ENCODE measurements at places on chromosomes 7 and 10.

DNA sequence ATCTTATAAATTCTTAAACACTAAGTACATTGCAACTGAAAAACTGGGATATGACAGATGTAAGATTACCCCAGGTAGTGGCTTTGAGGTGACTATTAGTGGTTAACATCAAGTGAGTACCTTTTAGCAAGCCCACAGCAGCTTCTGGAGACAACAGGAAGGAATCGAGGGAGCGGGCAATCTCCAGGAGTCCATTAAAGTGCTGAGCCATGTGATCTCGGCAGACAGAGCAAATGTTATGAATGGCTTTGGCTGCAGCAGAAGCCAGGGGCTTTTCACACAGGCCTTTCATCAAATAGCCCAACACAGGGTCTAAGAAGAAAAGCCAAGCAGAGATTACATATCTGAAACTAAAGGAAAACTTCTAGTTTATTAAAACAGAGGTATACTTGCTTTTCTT, 48.9 kb downstream of the IRF5 start:
- no peak for DNase-seq

- DNase-seq = no peak
These were observed 14.3 kb downstream of the MUC12 start for GRCh38 chr7:100983451-100984187.

DNA sequence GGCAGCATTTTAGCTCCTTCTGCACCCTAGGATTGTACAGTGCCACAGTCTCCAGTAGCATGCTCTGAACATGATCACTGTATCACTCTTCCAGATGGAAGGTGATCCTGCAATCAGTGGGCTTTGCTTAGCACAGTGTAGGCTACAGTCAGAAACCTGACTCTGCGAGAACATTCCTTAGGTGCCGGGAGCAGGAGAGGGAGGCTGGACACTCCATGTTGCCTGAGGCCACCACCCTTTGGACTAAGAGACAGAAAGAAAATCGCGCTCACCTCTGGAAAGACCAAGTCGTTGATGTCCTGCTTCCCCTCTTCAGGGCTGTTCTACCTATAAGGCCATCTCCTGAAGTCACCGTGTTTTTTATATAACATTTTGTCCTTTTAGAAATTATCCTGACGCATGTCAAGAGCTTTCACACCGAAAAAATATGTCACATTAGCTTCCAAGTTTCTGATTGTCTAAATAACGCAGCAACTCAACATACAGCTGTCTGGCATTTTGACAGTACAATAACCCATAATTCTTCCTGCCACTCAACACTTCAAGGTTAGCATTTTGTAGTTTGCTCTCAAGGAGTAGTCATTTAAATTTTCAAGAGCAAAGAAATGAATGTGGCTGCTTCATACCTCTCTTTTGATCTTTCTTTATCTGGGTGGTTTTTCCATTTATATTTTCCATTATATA, 563.1 kb downstream of the LRMDA start:
- DNase-seq = no peak

- DNase-seq = no peak
These were observed 240.2 kb downstream of the BUB3 start for GRCh38 chr10:123394382-123394781.

DNA sequence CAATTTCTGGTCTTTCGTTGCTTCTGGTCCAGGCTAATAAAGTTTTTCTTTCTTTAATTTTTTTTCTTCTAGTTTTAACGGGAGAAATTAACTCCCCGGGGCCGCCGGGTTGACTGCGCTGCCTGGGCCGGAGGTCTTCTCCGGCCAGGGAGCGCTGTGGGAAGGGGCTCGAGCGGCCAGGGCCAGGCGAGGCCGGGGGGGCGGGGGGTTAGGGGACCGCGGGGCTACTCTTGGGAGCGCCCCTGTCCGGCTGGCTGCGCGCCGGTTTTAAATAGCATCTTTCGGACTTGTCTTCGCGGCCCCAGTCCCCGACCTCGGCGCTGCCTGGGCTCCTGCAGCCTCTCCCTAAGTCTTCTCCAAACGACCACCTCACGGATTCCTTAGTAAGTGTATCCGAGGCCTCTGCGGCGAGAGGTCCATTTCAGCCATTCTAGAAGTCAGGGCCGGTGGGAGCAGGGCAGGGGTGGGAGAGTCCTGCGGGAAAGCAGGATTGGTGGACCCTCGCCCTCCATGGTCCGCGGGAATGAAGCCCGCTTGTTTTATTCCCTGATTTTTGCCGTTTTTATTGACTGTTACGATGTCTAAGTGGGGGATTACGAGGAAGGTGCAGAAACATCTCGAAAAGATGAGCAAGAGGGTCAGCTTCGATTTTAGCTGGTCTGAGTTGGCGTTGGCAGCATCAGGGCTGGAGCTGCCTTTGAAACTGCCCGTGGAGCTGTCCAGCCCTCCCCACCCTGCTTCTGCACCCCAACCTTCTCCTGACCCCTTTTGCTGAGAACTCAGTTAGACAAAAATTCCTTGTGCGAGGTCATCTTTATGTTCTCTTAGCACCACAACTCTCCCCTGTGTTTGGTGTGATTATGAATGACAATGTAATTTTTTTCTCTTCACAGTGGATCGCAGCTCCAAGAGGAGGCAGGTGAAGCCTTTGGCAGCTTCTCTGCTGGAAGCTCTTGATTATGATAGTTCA, 555 bp downstream of the PHF14 start:
- peak; percentile 12 for DNase-seq

GRCh38 chr7:99720800-99721595, 14.0 kb downstream of the CYP3A7 start:
- no peak for DNase-seq

DNA sequence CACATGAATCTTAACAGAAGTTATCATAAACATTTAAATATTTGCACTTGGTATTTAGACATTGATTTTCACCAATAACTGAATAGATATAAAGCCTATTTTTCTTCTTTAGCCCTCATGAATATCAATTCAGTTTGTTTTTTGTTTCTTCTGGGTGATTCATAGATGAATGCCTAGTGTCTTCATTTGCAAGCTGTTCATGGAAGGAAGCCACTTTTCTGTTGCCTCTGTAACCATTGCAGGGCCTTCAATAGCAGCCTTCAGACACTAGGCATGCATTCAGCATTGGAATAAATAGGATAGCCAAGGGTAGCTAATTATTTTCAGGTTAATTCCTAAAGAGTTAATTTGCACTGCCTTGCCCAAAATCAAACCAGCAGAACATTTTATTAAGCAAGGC, 375.3 kb downstream of the DPP6 start:
- no peak for DNase-seq

GRCh38 chr7:47795631-47796030, 152.6 kb downstream of the PKD1L1 start:
- DNase-seq = no peak

- DNase-seq = no peak
These were observed 688.0 kb downstream of the CNTNAP2 start for GRCh38 chr7:146804620-146805019.

DNA sequence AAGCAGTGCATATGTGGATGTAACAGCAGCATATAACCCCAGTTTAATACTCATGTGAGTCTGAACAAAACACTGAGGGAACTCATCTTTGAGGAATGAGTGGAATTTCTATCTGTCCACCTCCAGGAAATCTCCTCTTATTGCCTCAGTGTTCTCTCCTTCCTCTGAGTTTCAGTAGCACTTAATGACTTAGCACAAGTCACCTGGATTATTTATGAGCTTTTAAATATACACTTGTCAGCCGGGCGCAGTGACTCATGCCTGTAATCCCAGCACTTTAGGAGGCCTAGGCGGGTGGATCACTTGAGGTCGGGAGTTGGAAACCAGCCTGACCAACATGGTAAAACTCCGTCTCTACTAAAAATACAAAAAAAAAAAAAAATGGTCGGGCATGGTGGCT, 4.3 kb downstream of the LRRC20 start:
- no peak for DNase-seq

All from activated CD4-positive, alpha-beta T cell treated with anti-CD3 and anti-CD28 coated beads, Interleukin-2, amount 50 U/mL, for 4 hours (primary cell).